ENCODE measurements at places on chromosomes 6 and 20. TPM values are rescaled to one million over a fixed set of nuclear protein-coding genes. Genes with fewer than 3 reads are reported as not detected.

Gene CDH4
- total RNA-seq, result 0.25 TPM

Gene ZNF343
- total RNA-seq, result 11.0 TPM

Gene RHAG
- 2.5 TPM for total RNA-seq

Gene TSBP1
- not detected for total RNA-seq

Gene LHFPL5
- total RNA-seq, result not detected

Gene EDN3
- 220 TPM for total RNA-seq

Gene PPP1R11
- total RNA-seq, result 19.6 TPM

Gene MUCL3
- total RNA-seq, result 0.49 TPM

Gene MYH7B
- under 0.01 TPM for total RNA-seq

Gene RAB23
- 31.4 TPM for total RNA-seq

Gene OR2J3
- not detected for total RNA-seq
